ENCODE measurements at places on chromosomes 2 and 18.

DNA sequence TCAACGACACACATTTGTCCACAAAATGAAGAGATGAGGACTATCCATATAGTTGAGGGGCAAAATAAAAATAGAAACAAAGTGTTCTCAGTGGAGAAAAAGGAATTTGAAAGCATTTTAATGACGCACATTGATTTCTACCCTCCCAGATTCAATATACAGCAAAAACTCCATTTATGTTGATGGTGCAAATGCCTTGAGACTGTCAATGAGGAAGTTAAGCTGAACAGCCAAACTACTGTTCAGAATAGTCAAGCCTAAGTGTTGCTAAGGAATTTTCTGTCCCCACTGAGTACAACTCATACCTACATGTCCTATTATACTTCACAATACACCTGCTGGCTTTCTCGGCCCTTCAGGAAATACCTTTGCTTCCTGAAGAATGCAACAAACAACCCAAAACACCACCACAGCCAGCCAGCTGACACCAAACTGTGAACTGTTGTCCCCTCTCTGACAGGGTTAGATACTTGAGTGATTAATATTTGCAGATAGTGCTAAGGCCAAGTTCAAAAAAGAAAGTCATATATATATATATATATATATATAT is 27.8 kb upstream of the DARS1 start:
- no peak for DNase-seq

- no peak for DNase-seq
Measured at GRCh38 chr2:117714745-117715417, 99.6 kb upstream of the DDX18 start.

DNA sequence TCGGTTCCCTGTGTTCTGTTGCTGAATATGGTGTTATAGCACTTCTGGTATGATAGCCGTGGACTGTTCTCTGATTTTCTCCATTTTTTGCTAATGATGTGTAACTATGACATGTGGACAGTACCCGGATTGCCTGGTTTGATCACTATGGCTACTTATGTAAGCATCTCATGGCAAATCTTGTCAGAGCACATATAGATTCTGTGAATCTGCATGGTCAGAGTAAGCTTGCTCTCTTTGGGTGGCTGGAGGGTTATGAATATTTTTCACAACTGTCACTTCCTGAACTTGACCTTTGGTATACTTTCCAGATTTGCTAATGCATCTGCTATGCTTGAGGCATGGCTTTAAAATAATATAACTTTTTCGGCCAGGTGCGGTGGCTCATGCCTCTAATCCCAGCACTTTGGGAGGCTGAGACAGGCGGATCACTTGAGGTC is 36.8 kb upstream of the ATP8B1 start:
- no peak for DNase-seq

DNA sequence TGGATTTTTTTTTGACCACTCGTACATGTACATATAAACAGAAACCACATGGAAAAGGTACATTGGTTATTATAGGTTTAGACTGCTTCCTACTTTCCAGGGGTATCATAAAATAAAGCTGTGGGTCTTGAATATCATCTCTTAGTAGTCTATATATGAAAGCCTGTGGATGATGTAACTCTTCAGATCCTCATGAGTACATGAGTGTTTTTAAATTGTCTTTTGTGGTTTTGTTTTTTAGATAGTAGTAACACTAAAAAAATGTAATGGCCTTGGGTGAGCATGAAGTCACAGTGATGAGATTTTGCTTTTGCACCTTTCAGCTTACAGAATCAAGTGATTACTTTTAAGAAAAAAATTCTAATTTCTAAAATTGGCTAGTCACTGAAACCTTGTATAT is 80.2 kb downstream of the RAB3GAP1 start:
- no peak for DNase-seq

- no peak for DNase-seq
Measured at GRCh38 chr2:39608263-39608575, 57.5 kb upstream of the TMEM178A start.

- no peak for DNase-seq
Measured at GRCh38 chr2:30509716-30510115, 62.7 kb downstream of the LCLAT1 start.

All from CD4-positive, alpha-beta T cell treated with Interleukin-15 for 4 hours (primary cell).